ENCODE measurements at places on chromosomes 1 and 21. TPM values are rescaled to one million over a fixed set of nuclear protein-coding genes. Genes with fewer than 3 reads are reported as not detected.

DNA sequence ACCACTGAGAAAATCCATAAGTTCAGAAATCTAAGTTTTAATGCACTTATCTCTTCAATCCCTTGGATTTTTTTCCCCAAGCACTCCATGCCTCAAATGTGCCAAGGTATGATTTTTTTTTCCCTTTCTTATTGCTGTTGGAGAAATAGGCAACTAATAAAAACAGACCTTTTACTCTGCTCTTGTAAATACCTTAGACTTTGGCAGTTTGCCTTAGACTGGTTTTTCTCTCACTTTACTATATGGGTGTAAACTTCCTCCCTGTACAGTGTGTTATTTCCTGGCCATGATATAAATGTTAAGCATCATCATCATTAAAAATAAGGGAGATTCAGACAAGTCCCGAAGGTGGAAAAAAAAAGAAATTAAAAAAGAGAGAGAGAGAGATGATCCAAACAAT, 65.7 kb downstream of the LRRC8C start:
- DNase-seq = no peak

DNA sequence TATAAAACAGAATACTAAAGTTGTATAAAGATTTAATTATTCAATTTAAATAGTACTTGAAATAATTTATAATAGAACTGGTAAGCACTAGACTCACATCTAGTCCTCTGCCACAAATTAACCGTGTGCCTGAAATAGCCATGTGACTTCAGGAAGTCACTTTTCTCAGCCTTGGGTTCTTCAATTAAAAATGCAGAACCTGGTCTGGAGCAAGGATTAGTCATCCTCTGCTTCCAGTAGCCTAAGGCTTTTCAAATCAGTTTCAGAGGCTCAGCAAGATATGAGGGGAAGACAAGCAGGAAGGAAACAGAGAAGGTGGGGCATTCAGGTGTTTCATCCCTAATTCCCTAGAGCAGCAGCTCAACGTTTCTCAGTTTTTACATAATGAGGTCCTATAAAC, 23.0 kb downstream of the DPH5 start:
- no peak for DNase-seq

GRCh38 chr1:24743404-24744211, 1.6 kb upstream of the CLIC4 start:
- no peak for DNase-seq

DNA sequence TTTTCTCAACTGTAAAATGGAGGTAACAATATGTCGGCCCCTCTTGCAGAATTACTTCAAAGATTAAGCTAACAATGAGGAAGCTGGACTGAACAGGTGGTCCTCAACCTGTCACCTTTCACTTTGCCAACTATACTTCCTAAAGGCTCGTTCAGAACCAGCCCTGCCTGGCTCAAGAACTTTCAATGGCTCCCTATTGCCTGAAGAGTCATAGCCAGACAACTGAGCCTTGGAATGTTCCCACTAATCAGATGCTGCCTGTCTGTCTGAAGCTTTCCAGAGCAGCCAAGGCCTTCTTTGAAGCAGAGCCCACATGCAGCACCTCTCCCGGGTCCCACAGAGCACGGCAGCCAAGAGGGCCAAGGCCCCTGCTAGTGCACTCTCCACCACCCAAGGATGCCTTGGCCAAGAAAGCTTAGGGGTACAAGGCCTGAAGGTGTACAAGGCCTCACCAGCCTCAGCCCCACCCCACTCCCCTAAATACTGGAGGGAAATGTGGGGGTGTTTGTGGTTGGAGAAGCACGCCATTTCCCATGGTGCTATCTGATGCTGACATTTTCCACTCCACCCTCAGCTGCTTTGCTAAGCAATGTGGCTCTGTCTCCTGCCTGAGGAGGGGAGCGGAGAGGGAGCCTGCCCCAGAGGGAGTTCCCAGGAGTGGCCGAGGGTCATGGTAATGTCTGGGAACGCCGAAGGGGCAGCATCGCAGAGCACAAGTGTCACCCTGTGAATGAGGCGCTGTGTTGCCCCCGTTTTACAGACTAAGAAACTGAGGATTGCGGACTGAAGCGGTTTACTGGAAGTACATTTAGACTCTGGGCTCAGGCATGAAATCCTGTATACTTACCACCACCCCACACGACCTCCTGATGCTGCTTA, 8.2 kb upstream of the LAPTM5 start:
- DNase-seq = no peak

- no peak for DNase-seq
These were observed 45.0 kb upstream of the SLC35F3 start for GRCh38 chr1:233859446-233859845.

The HSD11B1 gene
- total RNA-seq = not detected

GRCh38 chr1:5590717-5591116, 401.5 kb downstream of the NPHP4 start:
- DNase-seq = no peak

The UBXN10 gene
- 0.22 TPM for total RNA-seq

The NR1I3 gene
- not detected for total RNA-seq

DNA sequence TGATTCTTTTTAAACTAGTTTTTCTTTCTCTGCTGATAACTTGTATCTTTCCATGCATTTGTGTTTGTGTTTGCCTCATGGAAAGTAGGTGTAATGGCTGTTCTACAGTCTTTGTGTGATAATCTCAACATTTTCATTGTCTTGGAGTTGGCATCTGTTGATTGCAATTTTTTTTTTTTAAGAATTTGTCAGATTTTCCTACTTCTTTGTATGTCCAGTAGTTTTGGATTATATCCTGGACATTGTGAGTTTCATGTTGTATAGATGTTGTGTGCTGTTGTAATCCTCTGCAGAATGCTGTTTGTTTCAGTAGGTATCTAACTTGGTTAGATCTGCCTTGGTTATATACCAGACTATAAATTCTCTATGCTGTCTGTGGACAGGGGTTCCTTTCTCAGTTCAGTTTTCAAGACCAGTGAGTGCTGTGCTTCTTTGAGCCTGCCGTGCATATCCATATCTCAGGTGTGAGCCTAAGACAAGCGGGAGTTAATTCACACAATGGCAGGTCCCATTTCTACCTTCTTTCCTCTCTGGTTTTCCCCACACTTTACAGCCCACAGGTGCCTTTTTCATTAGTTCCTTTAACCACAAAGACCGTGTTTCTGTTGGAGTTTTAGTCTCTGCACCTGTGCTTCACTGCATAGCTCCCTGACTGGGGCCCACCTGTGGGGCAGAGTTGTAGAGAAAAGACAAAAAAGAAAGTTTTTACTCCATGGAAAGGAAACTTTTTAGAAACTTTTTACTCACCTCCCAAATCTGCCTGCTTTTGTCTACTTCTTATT, 69.9 kb downstream of the ITSN1 start:
- DNase-seq = no peak

GRCh38 chr1:64092851-64093371, 110.5 kb upstream of the UBE2U start:
- no peak for DNase-seq

The BOLA1 gene
- 3.3 TPM for total RNA-seq

DNA sequence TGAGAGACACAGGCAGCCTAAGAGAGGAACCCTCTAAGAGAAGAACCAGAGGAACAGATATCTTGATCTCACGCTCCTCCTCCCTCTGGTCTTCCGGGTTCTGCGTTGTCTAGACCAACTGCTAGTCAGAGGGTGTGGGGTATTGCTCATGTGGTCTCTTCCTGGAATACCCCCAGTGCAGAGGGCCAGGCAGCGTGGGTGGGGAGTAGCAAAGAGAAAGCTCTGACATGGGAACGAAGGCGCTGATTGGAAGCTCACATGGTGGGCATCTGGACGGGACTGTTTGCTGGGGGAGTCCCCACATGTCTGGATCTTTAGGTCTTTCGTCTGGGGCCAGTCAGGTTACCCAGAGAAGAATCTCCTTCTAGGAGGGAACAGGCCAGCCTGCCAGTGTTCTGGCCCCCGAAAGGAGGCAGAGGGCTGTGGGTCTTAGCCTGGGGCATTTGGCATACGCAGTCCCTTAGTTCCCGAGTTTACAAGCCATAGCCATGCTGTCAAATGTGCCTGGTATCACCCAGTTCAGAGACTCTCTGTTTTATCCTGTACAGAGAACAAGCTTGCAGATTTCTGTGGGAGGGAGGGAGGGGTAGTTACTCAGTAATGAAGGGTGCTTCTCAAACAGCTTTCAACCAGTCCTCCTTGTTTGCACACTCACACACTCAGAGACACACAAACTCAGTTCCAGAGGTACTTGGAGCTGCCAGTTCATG, 18.3 kb upstream of the IL6R start:
- peak; percentile 69 for DNase-seq

DNA sequence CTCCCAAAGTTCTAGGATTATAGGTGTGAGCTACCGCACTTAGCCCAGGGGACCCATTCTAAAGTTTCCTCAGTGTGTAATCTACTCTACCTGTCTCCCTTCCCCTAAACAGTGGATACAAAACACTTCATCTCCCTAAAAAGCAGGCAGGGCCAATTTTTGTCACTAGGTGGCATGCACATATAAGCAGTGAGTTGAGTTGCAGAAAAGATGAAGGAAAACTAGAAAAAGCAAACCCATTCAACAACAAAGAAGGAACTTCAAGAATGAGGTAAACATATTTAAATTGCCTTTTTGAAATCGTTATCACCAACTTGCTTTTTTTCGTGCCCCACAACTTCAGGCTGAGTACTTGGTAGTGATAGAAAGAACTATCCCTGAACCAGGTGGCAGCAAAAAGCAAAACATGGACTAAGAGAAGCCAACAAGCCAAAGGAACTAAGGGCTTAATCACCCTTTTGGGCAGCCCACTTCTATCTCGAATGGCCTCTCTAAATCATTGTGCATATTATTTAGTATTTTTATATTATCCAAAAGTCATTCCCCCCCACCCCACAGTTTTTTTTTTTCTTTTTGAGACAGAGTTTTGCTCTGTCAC, 19.7 kb upstream of the ALDH9A1 start:
- DNase-seq = no peak

- DNase-seq = no peak
These were observed 30.1 kb downstream of the LDLRAD1 start for GRCh38 chr1:53987880-53988279.

GRCh38 chr1:39632682-39633417, 6.6 kb downstream of the HEYL start:
- DNase-seq = no peak

The TSPAN1 gene
- not detected for total RNA-seq

- DNase-seq = no peak
These were observed 222.8 kb downstream of the TPR start for GRCh38 chr1:186152227-186152619.

The CELA2B gene
- not detected for total RNA-seq

The RYR2 gene
- total RNA-seq = not detected

DNA sequence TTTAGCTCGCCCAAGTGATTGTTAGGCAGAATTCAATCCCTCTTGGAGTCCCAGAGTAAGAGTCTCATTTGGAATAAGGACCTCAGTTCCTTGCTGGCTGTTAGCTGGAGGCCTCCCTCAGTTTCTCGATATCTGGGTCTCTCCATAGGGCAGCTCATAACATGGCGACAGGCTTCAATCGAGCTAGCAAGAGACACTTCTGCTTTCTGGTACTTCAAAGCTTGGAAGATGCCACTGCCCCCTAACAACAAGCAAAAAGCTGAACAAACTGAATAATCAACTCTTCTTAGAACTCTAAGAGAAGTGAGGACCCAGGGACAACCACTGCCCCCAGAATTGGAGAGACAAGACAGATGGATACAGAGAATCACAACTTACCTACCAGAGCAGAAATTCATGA, 86.2 kb downstream of the TEX35 start:
- DNase-seq = no peak

DNA sequence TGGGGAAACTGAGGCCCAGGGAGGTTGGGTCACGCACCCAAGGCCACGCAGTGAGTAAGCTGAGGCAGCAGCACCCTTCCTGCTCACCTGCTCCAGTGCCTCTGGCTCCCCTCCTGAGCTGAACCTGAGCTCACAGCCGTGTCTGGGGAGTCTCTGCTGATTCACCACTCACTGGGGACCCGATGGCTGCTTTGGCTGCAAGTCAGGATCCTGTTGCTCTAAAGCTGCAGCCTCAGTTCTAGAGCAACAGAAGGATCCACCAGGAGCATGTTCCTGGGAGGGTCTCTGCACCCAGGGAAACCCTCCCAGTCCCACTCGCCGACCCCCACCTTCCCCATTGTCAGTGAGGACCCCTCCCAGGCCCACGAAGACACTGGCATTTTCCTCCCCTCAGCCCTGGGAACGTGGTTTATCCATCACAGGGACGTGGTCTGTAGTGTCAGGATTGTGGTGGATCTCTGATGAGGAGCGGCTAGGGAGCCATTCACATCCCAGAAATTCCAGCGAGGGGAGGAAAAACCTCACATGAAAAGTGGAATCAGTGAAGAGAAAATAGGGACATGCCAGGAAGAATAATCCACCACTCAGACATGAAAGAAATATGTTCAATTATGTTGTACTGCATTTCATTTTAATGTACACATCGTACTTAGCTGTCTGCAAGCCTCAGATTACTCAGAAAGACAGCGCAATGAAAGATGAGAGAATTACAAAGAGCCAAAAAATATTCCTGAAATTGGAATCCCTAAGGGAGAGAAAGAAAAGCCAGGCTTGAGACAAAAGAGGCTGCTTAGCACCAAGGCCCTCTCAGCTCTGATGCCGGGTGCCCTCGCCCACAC, 447.2 kb downstream of the MATN1 start:
- peak; percentile 43 for DNase-seq

The RHBG gene
- total RNA-seq = not detected

The HES3 gene
- total RNA-seq = not detected

The OR2L13 gene
- total RNA-seq = not detected

DNA sequence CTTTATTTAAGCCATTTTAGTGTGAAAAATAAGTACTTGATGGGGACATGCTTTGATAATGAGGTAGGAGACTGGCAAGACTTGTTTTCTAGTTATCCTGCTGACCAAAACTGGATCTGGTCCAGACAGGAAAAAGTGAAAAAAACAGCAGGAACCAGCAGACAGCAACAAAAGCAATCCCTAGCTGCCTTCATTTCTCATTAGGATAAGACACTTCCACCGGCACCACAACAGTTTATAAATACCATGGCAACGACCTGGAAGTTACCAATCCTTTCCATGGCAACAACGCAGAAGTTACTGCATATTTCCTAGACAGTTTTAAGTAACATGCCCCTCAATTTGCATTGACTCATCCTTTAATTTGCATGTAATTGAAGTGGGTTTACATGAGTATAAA, 993.8 kb upstream of the NCAM2 start:
- no peak for DNase-seq

- DNase-seq = no peak
These were observed 2.6 kb upstream of the ABCB10 start for GRCh38 chr1:229561141-229561540.

- DNase-seq = no peak
These were observed 26.5 kb upstream of the LPAR3 start for GRCh38 chr1:84919461-84919970.

The CD164L2 gene
- total RNA-seq = not detected

All from CD8-positive, alpha-beta T cell (primary cell).